ENCODE measurements at places on chromosomes 12 and 14.

DNA sequence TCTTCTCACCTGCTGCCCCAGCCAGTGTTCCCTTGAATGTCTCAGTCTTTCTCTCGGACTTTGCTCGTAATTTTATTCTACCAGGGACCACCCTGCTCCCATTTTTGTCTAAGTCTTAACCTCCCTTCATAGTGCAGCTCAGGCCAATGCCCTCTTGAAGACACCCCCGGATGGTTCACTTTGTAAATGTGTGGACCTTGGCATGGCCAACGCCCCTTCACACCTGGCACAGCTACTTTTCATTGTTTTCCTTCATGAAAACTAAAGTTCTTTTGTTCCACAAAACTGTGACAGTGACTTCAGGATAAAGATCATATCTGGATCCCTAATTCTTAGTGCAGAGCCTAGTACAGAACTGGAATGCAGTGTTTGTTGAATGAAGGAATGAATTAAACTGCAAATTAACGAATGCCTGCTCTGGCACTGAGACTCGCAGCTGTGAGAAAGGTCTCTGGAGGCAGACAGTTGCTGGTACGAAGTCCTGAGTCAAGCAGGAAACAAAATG lies 3.5 kb upstream of the RNASE4 start:
- no peak for DNase-seq

DNA sequence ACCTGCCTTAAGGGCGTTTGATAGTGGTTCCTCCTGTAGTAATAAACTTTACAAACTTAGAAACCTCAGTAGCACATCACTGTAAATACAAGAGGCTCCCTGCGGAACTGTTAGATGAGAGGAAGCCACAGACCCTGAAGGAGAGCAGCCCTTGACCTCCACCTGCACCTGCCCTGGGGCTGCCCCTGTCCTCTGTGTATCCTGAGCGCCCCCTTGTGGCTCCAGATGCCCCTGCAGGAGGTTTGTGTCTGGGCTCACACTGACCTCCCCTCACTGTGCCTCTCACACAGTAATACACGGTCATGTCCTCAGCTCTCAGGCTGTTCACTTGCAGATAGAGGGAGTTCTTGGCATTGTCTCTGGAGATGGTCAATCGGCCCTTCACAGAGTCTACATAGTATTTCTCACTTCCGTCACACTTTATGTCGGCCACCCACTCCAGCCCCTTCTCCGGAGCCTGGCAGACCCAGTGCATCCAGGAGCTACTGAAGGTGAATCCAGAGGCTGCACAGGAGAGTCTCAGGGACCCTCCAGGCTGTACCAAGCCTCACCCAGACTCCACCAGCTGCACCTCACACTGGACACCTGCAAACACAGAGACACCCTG lies 1059.8 kb downstream of the TMEM121 start:
- DNase-seq = no peak

- DNase-seq = no peak
Measured at GRCh38 chr12:92378682-92379479, 233.2 kb upstream of the BTG1 start.

GRCh38 chr14:70177081-70177800 lies 11.5 kb downstream of the SLC8A3 start:
- DNase-seq = no peak

DNA sequence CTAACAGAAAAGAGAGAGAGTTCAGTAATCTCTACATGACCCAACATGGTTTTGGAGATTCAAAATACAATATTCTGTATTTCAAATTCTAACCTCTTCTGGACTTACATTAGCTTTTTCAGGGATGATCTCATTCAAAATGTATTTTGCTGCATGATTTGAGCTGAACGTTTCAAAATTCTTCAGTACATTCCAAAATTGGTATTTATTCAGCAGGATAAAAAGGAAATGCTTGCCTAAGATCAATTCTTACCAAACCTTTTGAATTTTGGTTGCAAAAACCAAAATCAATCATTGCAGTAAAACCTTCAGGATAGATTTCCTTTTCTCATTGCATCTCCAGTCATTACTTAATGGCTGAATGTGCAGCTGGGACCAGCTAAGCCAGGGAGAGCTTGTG lies 1761.3 kb upstream of the SEL1L start:
- no peak for DNase-seq

GRCh38 chr14:105495101-105495989 lies 4.3 kb downstream of the TEDC1 start:
- no peak for DNase-seq

GRCh38 chr12:76586764-76587395 lies 27.3 kb upstream of the OSBPL8 start:
- no peak for DNase-seq

DNA sequence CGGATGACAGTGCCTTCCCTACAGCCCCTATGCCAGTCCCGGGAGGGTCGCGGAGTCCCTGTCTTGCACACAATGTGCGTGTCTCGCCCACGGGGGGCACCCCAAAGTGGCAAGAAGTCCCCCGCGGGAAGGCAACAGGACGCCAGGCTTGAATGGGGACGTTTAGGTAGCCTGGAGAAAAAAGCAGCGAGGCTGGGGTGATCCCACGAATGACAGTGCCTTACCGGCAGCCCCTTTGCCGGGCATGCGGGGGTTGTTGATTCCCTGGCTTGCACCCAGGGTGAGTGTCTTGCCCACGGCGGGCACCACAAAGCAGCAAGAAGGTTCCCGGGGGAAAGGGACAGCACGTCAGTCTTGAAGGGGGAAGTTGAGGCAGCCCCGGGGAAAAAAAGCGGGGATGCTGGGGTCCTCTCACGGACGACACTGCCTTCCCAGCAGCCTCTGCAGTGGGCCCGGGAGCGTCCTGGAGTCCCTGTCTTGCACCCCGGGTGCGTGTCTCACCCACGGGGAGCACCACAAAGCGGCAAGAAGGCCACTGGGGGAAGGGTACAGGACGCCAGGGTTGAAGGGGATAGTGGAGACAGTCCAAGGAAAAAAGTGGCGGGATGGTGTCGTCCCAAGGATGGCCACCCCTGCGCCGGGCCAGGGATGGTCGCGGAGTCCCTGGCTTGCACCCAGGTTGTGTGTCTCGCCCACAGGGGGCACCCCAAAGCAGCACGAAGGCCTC lies 156.8 kb upstream of the ALG10B start:
- DNase-seq = no peak

DNA sequence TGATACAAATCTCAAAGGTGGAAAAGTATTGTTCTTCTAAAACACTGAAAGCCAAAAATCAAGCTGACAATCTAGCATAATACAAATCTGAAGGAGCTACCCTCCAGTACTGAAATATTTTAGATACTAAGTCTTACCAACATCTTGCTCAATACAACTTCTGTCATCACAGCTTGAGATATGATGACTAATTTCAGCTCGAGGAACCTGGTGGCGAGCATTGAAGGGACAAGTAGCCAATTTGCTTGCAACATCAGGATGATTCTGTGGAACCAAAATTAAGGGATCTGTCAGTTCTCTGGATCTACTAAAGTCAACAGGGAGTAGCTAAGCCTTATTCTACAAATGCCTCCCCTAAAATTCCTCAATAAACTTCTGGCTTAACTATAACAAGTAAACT lies 10.4 kb downstream of the GTSF1 start:
- no peak for DNase-seq

GRCh38 chr12:120689397-120690082 lies 2.6 kb downstream of the MLEC start:
- no peak for DNase-seq

- no peak for DNase-seq
Measured at GRCh38 chr14:64217834-64218233, 76.3 kb downstream of the ESR2 start.

GRCh38 chr14:97196336-97196735 lies 399.2 kb downstream of the VRK1 start:
- DNase-seq = no peak

DNA sequence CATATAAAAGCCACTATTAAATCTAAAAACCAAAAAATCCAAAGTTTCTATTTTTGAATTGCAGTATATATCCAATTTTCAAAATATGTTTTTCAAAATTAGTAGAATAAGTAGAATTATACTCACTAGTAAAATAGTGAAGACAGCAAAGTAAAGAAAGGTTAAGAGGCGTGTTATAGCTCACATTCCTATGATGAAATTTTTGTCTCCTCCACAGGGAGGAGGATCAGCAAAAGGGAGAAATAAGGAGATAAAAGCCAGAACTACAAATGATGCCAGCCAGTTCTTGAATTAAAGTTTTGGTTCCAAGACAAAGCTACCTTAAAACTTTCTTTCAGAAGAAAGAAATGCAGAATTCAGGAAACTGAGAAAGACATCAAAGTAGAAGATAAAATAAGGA lies 50.0 kb downstream of the C2CD5 start:
- no peak for DNase-seq

DNA sequence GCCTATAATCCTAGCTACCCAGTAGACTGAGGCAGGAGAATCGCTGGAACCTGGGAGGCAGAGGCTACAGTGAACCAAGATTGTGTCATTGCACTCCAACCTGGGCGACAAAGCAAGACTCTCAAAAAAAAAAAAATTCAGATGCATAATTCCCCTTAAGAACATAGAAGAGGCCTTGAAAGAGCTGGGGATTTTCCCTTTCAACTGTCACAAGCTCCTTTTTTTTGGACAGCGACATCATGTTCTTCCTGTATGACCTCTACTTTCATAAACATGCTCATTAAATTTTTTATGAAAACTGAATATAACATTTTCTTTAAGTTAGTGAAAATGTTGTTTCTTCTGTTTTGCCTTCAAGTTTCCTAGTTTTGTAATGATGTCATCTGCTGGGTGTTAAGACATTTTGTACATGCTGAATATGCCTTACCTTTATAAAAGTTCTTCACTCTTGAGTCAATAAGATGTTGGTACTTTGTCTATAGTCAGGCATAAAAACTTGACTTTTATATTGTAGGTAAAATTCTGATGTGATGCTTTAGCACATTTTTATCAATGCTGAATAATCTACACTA lies 76.0 kb downstream of the PTHLH start:
- DNase-seq = no peak

- no peak for DNase-seq
Measured at GRCh38 chr12:111757361-111758119, 9.2 kb upstream of the ALDH2 start.

DNA sequence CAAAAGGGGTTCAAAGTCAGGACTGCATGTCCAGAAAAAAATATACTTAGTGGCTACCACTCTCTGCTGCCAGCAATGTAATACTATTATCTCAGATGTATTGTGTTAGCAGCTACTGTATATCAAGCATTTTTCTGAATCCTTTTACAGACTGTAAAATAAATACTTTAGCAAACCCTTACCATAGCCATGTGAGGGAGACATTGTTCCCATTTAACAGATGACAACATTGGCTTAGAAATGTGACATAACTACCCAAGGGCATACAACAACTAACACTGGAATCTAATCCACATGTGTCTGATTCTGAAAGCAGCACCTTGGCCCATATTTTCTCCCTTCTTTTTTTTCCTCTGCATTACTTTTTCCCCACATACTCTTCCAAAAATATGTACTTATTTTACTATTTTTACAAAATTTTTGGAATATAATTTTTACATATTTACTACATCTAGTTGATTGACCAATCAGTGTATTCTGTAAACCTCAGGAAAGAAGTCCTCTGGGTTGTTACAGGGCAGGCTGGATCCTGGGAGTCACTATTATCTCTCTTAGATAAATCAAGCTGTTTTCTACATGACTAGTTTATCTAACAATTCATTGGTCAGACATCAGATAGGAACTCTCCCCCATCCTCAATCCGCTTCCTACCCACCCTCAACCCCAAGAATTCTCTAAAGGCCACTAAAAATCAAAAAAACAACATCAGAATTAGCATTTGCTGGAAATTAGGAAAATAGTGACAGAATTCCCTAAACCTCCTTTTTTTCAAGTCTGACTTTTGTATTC lies 154.1 kb downstream of the BTG1 start:
- no peak for DNase-seq

- DNase-seq = no peak
Measured at GRCh38 chr14:34229140-34229539, 232.9 kb downstream of the SPTSSA start.

DNA sequence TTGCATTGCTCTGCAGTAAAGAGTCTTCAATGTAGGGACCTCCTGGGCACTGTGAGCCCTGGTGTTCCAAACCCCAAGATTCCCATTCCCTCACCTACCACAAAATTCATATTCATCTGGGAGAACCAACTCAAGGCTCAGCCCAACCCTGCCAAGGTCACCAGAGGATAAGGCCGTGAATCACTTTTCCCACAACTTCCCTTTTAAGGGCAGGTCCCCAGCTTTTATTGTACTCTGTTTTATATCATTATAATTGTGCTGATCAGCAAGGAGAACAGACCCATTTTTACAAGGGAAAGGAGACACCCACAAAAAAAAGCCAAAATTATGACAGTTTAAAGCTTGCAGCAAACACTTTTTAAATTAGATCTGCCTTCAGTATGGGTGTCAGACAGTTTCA lies 363.0 kb upstream of the FKBP4 start:
- no peak for DNase-seq

- DNase-seq = no peak
Measured at GRCh38 chr12:111297703-111298426, 71.0 kb downstream of the PHETA1 start.

GRCh38 chr12:75457191-75457590 lies 23.4 kb upstream of the GLIPR1 start:
- no peak for DNase-seq

GRCh38 chr12:119327471-119327870 lies 7.1 kb upstream of the CCDC60 start:
- DNase-seq = no peak

GRCh38 chr14:94691660-94692034 lies 78.3 kb downstream of the GSC start:
- DNase-seq = no peak

- DNase-seq = no peak
Measured at GRCh38 chr14:65357113-65357512, 55.4 kb upstream of the FUT8 start.

DNA sequence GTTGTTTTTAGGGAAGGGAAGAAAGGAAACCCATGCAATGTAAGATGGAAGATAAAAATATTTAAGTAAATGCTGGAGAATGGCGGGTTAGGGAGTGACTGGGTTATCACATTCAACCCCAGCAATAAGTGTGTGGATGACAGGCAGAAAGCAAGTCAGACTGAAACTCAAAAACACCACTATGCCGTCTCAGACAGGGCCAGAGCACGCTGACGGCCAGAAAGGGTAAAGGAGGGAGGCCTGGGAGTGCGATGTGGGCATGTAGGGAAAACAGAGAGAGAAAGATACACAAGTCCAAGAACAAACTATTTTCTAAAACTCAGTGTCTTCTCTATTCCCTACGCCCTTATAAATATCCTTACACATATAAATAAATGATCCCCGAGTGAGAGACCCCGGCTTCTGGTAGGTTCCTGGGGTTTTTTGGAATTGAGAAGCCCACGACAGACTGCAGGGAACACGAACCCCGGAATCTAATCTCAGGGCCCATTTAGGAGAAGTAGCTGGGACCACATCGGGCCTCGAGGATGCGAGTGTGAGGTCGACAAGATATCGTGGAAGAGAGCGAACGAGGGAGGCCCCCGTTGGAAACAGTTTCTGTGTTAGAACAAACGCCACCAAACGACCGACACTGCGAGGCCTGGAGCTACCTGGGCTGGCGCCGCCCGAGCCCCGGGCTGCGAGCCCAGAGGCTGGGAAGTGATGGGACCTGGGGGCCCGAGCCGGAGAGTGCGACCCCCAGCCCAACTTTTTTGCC lies 735 bp upstream of the OTX2 start:
- no peak for DNase-seq

All from putamen (tissue), 1 donor.